ENCODE measurements at places on chromosomes 7 and 10.

DNA sequence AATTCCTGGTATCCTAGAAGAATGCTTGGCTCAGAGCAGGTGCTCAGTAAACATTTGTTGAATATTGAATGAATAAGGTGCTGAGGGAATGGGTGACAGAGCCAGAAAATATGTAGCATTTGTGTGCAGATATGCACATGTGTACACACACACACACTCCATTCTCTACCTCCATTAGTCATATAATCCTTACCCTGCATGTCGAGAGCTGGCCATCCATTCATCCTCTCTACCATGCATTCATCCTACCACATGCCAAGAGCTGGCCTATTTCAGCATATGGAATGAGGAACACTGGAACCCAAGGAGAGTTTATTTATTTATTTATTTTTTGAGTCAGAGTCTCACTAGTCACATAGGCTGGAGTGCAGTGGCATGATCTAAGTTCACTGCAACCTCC, 284.8 kb downstream of the PLXNA4 start:
- no peak for DNase-seq

DNA sequence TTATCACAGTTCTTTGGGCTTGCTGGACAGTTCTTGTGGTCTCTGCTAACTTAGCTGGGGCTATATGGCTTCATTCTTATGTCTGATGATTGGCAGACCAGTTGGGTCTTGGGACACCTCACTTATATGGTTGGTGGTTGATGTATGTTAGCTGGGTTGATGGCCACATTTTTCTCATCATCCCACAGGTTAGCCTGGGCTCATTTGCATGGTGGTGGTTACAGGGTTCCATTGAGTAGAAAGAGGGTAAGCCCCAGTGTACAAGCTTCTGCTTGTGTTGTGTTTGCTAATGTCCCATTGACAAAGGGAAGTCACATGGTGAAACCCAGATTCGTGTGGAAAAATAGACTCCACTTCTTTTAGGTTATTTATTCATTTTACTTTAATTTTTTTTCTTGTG, 40.6 kb downstream of the TMEM60 start:
- DNase-seq: no peak

DNA sequence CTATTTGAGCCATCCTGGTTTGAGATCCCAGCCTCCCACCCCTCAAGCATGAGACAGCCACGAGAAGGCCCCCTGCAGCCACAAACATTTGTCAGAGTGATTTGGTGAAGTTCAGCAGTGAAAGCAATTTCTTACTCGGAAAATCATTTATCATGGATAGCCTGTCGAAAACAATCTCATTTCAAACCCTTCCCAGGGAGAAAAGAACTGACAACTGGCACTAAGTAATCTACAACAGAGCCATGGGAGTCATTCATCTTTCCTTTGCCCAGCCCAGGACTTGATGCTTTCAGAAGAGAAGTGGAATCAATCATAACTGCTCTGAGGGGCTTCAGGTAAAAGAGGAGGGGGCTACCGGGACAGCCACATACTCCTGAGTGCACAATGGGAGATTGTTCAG, 411.2 kb downstream of the KCNMA1 start:
- DNase-seq: no peak

DNA sequence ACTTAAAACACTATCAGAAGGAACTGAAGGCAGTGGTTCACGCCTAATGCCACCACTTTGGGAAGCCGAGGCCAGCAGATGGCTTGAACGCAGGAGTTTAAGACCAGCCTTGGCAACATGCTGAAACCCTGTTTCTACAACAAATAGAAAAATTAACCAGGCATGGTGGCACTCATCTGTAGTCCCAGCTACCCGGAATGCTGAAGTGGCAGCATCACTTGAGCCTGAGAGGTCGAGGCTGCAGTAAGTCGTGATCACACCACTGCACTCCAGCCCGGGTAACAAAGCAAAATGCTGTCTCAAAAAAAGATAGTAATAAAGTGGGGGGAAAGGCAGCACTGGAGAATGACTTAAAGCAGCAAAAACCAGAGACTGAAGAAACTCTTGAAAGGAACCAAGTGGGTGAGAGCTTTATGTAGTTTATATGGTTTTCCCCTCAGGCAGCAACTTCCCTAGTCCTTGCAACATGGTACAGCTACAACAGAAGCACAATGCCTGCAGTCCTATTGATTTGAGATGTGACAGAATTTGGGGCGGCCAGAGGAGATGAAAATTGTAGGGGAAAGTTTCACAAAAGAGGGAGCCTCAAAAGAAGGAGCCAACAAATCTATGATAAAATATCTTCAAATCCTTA, 38.1 kb downstream of the GDI2 start:
- no peak for DNase-seq

Data from AG09319 (cell line).